K562 (cell line): ENCODE measurements at places on chromosomes 7 and 10. TPM values are rescaled to one million over a fixed set of nuclear protein-coding genes. Genes with fewer than 3 reads are reported as not detected.

ODAD2 gene
- total RNA-seq: not detected in 2 replicates

DGKB gene
- total RNA-seq: not detected in 2 replicates

MRC1 gene
- total RNA-seq: 0.18 and 0.20 TPM in 2 replicates

FAM13C gene
- total RNA-seq: not detected in 2 replicates

PRSS1 gene
- 6.6 and 8.8 TPM in 2 replicates for total RNA-seq

MINDY4 gene
- 12.6 and 13.1 TPM in 2 replicates for total RNA-seq

SMKR1 gene
- total RNA-seq: 0.58 and 1.5 TPM in 2 replicates

PNLIPRP1 gene
- total RNA-seq: 0.60 and 1.1 TPM in 2 replicates

AUTS2 gene
- 0.25 and 0.58 TPM in 2 replicates for total RNA-seq

ADCYAP1R1 gene
- not detected in 2 replicates for total RNA-seq

ITGB8 gene
- 0.02 and 0.04 TPM in 2 replicates for total RNA-seq

SLC26A3 gene
- 0.86 and 1.1 TPM in 2 replicates for total RNA-seq

HOXA9 gene
- total RNA-seq: not detected in 2 replicates

HNRNPA2B1 gene
- 707 and 876 TPM in 2 replicates for total RNA-seq

CCDC186 gene
- total RNA-seq: 3.3 and 3.8 TPM in 2 replicates

EBF3 gene
- not detected in 2 replicates for total RNA-seq

C10orf105 gene
- total RNA-seq: 0.09 TPM in 2 replicates

INTS1 gene
- total RNA-seq: 105 and 119 TPM in 2 replicates

TRPV6 gene
- 0.18 and 0.81 TPM in 2 replicates for total RNA-seq

ADRA2A gene
- not detected in 2 replicates for total RNA-seq

TBATA gene
- not detected in 2 replicates for total RNA-seq

NEURL1 gene
- 0.11 and 0.20 TPM in 2 replicates for total RNA-seq

ATG9B gene
- total RNA-seq: 2.2 and 4.7 TPM in 2 replicates

PAPOLB gene
- 0.16 and 0.25 TPM in 2 replicates for total RNA-seq

PGAM1 gene
- 319 and 328 TPM in 2 replicates for total RNA-seq

ZNF479 gene
- not detected in 2 replicates for total RNA-seq

KAZALD1 gene
- 8.6 and 9.1 TPM in 2 replicates for total RNA-seq

HMX3 gene
- total RNA-seq: 43.2 and 43.5 TPM in 2 replicates

ASZ1 gene
- total RNA-seq: not detected in 2 replicates

MYH16 gene
- total RNA-seq: not detected in 2 replicates

IDI2 gene
- not detected in 2 replicates for total RNA-seq

CLEC2L gene
- total RNA-seq: 5.4 and 5.5 TPM in 2 replicates

AKR1D1 gene
- not detected in 2 replicates for total RNA-seq

LRRC27 gene
- 2.3 TPM in 2 replicates for total RNA-seq

GARIN1A gene
- total RNA-seq: 0.25 TPM in 1 of 2 replicates, not detected in the other

EPDR1 gene
- total RNA-seq: 0.11 and 0.22 TPM in 2 replicates

SLC35G1 gene
- total RNA-seq: 4.5 and 6.1 TPM in 2 replicates

VPS26A gene
- total RNA-seq: 80.9 and 83.1 TPM in 2 replicates

CNTNAP2 gene
- 0.11 and 0.62 TPM in 2 replicates for total RNA-seq

TMEM130 gene
- total RNA-seq: 0.07 TPM in 1 of 2 replicates, not detected in the other

AKR1C4 gene
- 0.13 TPM in 1 of 2 replicates, not detected in the other for total RNA-seq

PARD3 gene
- 6.5 and 6.8 TPM in 2 replicates for total RNA-seq

ABCA13 gene
- 0.64 and 0.69 TPM in 2 replicates for total RNA-seq

KCNIP2 gene
- total RNA-seq: 4.8 and 7.6 TPM in 2 replicates

ZNF25 gene
- total RNA-seq: 1.2 and 1.6 TPM in 2 replicates

DPY19L1 gene
- 22.9 and 27.3 TPM in 2 replicates for total RNA-seq

CACNB2 gene
- total RNA-seq: 0.09 TPM in 1 of 2 replicates, not detected in the other
